ENCODE measurements at places on chromosomes 1 and 21.

DNA sequence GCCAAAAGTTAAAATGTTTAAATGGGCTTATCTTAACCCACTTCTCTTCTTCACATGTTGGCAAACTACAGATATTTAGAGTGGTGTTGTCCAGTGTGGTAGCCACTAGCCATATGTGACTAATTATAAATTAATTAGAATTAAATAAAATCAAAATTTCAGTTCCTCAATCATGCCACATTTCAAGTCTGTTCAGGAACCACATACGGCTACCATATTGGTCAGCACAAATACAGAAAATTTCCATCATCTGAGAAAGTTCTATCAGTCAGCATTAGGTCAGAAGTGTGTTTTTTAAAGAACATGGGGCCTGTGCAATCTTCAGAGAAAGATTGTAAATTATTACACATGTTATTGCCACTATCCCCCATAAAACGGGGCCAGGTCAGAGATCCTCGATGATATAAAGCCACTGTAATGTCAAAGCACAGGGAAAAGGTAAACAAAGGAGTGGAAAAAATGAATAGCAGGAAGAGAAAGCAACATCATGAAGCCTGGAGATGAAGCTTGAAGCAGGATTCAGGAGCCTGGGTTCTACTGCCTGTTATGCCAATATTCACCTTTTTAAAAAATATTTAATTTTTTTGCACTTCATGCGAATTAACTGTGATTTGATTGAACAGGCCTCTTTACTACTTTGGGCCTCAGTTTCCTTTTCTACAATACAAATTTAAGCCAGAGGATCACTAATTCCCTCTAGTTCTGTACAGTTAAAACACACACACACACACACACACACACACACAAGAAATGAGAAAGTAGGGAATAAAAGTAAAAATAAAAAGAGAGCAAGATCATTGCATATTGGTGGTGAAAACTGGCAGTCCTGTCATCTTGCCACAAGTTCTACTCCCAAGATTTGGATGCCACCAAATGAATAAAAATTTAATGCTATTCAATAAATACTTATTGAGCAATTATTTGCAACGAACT lies 2.3 kb downstream of the RSBN1 start:
- no peak for DNase-seq

- DNase-seq, result no peak
Measured at GRCh38 chr1:183164963-183165362, 21.1 kb upstream of the LAMC2 start.

DNA sequence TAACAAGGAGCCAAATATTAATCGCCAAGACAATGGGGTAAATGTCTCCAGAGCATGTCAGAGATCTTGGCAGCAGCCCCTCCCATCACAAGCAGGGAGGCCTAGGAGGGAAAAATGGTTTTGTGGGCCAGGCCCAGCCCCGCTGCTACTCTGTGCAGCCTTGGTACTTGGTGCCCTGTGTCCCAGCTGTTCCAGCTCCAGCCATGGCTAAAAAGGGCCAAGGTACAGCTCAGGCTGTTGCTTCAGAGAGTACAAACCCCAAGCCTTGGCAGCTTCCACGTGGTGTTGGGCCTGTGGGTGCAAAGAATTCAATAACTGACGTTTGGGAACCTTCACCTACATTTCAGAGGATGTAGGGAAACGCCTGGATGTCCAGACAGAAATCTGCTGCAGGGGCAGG lies 10.4 kb downstream of the UBE2G2 start:
- no peak for DNase-seq

GRCh38 chr1:23018661-23019093 lies 591 bp upstream of the KDM1A start:
- peak; percentile 14 for DNase-seq

GRCh38 chr1:200590001-200590400 lies 30.6 kb downstream of the KIF14 start:
- no peak for DNase-seq

DNA sequence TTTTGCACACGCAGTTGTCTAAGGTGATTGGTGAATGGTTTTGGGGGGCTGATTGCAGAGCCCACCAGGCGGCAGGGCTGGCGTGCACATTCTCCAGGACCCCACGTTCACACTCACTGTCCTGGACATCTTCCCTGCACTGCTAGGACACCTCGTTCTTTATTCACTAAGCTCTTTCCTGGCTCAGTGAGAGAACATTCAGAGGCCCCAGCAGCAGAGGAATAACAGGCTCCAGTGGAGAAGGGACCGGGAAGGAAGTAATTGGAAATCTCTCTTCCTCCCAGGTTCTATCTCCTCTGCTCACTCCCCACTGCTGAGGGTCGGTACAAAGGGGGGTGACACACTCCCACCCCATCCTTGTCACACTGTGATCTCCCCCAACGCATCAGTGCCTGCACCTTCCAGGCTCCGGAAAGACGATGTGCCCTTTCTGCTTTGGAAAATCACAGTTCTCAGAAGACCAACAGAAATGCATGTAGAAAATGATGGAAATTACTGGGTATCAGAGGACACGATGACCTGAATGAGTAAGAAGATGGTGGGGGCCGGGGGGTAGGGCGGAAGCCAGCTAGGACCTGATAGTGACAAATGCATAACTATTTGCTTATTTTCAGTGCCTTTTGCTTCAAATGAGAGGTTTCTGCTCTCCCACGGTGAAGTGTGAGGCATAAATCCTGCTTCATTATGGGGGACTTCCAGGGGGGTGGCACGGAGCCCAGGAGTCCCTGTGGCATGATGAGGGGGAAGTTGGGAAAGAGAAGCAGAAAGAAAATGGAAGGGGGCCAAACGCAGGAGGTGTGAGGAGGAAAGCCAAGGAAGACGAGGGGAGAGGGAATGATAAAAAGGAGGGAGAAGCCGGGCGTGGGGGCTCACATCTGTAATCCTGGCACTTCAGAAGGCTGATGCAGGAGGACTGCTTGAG lies 25.2 kb upstream of the KIF26B start:
- no peak for DNase-seq

DNA sequence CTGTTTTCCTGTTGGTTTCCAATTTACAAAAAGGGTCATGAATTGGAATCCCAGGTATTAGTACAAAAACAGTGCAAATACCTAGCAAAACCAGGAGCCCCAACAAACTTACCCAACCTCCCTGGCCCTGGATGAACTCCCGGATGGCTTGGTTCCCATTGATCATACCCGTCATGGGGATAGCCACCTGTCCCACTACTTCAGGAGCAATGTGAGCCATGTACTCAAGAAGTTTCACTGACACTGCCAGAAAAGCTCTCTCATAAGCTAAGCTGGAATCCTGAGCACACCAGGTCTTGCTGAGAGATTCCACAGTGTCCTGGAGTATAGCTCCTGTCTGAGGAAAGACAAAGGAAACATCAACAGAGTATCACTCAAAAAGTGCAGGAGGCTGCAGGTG lies 5.7 kb downstream of the BCL2L15 start:
- DNase-seq, result no peak

DNA sequence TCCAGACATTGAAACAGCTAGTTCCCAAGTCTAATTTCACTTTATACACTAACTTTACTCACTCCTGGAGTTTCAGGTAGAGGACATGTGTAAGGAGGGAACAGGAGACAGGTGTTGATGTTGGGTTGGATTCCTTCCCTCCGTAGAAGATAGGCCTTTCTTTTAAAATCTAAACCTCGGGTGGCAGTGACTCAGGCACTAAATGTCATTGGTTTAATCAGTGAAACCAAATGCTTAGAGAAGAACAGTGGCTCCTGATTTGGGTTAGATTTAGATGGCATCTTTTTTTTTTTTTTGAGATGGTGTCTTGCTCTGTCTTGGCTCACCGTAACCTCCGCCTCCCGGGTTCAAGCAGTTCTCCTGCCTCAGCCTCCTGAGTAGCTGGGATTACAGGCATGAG lies 7.2 kb downstream of the CAP1 start:
- no peak for DNase-seq

GRCh38 chr21:44444286-44444931 lies 10.9 kb upstream of the LRRC3 start:
- no peak for DNase-seq

DNA sequence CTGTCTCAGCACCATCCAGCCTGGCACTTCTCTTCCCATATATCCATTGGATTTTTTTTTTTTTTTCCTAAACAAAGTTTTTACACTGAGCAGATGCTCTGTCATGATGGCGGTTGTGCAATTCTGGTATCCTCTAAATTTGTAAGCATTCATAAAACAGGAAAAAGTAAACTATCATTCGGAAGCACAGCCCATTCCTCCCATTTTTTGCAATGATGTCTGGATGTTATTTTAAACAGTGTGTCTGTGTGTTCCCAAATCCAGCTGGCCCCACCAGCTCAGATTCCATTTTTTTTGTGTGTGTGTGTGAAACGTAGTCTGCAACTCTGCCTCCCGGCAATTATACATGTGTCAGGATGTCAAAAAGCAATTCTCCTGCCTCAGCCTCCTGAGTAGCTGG lies 33.5 kb downstream of the PDPN start:
- no peak for DNase-seq

GRCh38 chr1:223030871-223031400 lies 112.1 kb downstream of the TLR5 start:
- no peak for DNase-seq
